ENCODE measurements at places on chromosomes 1 and 21.
A peak's percentile ranks its signal among the peaks of the same experiment; 100 is the strongest.

GRCh38 chr21:37675202-37675801 is 241.0 kb downstream of the KCNJ6 start:
- DNase-seq, result peak; percentile 48

GRCh38 chr1:107158991-107159390 is 18.2 kb downstream of the NTNG1 start:
- no peak for DNase-seq

GRCh38 chr1:232472485-232473041 is 157.4 kb downstream of the SIPA1L2 start:
- DNase-seq, result no peak

GRCh38 chr1:57423656-57424211 is at the start of gene DAB1:
Gene DAB1, minus strand, starts transcription at chr1:57424060. Its CDS starts 133,030 bp downstream, at chr1:57291030.
- no peak for DNase-seq

DNA sequence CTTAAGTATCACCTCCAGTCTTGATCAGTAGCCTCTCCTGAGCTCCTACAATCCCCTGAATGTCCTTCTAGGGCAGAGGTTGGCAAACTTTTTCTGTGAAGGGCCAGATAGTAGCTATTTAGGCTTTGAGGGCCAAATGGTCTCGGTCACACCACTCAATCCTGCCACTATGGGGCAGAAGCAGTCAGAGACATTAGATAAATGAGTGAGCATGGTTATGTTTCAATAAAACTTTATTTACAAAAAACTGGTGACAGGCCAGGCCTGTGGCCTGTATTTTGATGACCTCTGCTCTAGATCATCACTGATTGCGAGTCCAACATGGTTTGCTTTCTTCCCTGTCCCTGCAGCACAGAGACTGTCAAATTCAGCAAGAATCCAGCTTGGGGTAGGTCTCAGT is 36.3 kb downstream of the LRP8 start:
- no peak for DNase-seq

DNA sequence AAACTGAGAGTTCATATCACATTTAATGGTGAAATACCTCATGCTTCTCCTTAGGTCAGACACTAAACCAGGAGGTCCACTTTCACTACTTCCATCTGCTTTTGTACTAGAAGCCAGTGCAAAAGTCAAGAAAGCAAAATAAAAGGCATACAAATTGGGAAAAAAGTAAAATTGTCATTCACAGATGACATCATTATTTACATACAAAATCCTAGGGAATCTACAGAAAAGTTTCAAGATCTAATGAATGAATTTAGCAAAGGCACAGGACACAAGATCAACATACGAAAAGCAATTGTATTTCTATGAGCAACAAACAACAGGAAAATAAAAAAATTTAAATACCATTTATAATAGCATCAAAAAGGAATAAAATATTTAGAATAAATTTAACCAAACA is 41.5 kb downstream of the LYST start:
- DNase-seq, result no peak

GRCh38 chr1:168317309-168317708 is 36.6 kb downstream of the TBX19 start:
- DNase-seq, result no peak

GRCh38 chr21:25912402-25912746 is 177.6 kb downstream of the GABPA start:
- no peak for DNase-seq

GRCh38 chr21:41317063-41317392 is 427 bp downstream of the FAM3B start:
- no peak for DNase-seq

- no peak for DNase-seq
Observed at GRCh38 chr1:182833271-182833670, 5.9 kb upstream of the DHX9 start.

GRCh38 chr1:234476172-234476571 is 2.8 kb downstream of the TARBP1 start:
- DNase-seq, result no peak

DNA sequence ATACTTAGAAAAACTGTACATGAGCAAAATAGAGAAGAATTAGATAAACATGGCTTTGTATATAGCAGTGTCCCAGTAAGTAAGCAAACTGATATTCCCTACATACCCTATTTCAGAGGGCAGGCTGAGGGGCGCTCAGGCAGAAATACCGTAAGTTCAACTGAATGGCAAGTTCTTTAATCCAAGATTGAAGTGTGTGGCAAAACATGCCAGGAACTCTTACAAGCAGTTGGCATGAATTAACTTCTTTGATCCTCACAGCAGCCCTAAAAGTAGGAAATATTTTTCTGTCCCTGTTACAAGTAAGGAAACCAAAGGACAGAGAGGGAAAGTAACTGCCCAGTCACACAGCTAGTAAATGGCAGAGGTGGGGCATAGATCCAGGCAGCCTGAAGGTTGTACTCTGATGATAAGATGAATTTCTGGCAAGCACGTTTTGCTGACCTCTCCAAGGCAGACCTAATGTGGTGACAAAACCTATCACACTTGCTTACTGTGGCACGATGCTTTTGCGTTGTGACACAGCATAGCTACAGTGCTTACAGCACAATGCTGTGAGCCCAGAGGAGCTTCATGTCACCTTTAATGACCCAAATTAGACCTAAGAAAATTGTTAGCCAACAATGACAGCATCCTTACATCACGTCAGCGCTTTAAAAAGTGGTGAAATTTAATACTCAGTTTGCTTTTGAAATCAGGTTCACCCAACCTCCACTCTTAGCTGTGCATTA is 35.0 kb upstream of the THEM4 start:
- no peak for DNase-seq

- no peak for DNase-seq
Observed at GRCh38 chr1:169338617-169339016, 29.0 kb downstream of the NME7 start.

DNA sequence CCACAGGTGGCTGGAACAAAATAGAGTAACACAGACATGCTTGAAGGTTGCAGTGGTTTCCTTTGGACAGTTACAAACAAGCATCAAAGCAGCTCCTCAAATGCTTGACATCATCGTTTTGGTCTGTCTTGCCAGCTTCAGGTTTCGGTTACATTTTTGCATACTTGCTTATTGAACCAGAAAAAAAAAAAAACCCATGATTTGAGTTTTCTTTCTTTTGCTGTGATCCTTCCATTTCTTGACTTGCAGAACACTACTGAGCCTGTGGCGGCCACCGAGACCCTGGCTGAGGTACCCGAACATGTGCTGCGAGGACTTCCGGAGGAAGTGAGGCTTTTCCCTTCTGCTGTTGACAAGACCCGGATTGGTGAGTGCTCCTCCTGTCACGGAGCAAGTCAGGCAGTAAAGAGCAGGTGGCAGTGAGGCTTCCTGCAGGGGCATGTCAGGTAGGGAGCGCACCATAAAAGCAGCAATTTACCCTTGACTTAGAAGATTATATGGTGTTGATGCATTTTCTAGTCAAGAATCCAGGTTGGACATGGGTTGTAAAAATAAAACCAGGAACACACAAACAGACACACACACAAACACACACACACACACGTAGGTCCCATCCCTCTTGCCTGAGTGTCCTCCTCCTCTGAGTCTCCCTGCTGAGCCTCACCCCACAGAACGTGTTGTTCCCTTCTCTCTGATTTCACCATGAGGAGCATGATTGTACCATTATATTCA is 30.9 kb downstream of the PRDM2 start:
- peak; percentile 70 for DNase-seq

DNA sequence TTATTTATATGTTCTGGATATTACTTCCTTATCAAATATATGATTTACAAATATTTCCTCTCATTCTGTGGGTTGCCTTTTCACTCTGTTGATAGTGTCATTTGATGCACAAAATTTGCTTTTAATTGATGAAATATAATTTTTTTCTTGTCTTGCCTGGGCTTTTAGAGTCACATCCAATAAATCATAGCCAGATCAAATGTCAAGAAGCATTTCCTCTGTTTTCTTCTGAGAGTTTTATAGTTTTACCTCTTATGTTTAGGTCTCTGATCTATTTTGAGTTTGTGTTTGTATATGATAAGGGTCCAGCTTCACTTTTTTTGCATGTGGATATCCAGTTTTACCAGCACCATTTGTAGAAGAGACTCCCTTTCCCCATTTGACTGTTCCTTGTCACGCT is 29.5 kb downstream of the CD46 start:
- DNase-seq, result no peak

DNA sequence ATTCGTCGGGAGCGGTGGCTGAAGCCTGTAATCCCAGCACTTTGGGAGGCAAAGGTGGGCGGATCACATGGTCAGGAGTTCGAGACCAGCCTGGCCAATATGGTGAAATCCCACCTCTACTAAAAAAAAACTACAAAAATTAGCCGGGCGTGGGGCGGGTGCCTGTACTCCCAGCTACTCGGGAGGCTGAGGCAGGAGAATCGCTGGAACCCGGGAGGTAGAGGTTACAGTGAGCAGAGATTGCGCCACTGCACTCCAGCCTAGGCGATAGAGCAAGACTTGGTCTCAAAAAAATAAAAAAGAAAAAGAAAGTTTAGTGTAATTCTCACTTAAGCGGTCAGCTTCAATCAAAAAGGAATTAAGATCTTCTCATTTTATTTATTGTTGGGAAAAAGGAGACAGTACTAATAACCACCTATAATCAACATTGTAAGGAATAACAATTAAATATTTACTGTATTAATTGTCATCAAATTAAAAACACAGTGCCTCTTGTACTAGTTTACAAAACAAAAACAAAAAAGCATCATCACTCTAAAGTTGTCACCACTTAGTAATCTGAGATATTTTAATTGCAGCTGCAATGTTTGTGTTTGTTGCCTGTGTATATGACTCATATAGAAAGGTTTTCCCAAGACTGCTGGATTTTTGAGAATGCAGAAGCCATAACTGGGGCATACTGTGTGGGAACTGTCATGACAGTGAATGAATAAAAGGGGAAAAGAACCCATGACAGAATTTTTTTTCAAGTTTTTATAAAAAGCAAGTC is 3.7 kb downstream of the FBXO42 start:
- no peak for DNase-seq

- DNase-seq, result no peak
Observed at GRCh38 chr1:220315070-220315839, 43.0 kb upstream of the RAB3GAP2 start.

DNA sequence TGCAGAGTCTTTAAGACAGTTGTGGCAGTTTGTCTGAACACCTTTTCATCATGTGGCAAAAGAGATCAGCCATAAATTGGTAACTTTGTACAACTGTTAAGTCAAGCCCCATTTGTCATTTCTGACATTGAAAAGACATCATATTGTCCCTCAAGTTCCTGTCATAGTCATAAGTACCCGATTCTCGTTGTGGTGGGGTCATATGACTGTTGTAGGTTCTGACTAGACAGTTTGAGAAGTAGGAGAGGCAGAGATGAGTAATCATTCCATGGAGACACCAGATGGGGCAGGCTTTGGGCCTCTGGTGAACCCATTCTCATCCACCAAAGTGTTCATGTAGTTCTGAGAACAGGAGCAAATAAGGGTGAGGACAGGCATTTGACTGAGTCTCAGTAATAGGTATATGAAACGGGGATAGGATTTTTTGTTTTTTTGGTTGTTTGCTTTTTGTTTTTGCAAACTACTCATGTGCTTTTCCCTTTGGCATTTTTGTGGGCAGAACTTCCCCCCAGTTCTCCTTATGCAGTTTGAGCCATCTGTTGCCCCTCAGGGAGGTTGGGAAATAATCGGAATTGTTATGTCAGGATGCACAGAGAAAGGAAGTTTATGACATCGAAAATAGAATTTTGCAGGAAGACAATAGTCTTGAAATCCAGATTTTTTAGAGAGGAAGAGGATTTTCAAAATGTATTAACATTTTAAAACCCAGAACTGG is 86.9 kb upstream of the KCNE2 start:
- no peak for DNase-seq

DNA sequence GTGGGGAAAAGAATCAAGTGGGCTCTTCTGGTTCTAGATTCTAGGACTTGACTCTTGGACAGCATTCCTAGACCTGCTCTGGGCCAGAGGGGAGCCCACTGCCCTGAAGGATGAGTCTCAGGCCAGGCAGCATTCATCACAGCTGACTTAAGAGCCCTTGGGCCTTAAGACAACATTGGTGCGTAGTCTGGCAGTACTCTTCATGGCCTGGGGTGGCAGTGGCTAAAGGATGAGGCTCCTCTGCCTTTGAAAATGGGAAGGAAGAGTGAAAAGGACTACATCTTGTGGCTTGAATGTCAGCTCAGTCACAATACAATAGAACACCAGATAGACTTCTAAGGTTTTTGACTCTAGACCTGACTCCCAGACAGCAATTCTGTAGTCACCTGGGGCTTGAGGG is 1415.1 kb upstream of the PRMT6 start:
- DNase-seq, result no peak

DNA sequence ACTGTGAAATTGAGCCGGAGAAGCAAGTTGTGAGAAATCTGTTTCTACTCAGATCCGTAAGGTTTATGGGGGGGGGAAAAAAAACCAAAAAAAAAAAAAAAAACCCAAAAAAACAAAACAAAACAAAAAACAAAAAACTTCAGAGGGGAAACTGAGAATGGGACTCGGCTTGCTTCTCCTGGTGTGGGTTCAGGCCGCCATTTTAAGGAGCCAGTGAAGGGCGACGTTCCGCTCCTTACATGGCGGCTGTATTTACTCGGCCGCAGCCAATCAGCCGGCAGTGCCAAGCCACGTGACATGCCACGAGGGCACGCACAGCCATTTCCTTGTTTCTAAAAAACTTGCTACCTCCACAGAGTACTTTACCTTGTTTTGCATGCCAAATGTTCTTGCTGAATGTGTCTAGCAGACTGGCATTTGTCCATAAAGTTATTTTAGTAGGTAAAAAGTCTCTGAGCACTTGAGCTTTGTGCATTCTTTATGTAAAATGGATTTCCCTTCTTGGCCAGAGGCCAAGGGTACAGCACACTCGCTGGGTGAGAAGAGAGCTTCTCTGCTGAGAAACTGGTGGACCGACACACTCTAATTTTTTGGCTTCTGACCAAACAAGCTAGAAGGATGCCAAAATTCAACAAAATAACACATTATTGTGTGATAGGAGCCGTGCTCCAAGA is 101.8 kb downstream of the NFIA start:
- no peak for DNase-seq

- DNase-seq, result no peak
Observed at GRCh38 chr1:193062698-193063463, 3.5 kb downstream of the RO60 start.

- DNase-seq, result no peak
Observed at GRCh38 chr1:238476841-238477240, 586.1 kb upstream of the ZP4 start.

DNA sequence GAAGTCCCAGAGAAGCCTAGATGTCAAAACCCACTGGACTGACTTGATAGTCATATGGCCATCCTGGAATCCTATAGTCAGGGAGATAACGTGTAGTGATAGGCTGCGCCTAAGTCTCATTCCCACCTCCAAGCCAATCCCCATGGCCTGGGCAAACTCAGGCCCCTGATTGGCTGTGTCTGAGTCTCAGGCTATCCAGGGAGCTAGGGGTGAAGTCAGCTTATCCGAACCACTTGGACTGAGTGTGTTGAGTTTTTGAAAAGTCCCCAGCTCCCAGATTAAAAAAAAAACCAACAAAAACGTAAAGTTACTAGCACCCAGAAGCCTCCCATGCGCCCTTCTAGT is 51.6 kb downstream of the PIK3CD start:
- DNase-seq, result no peak

GRCh38 chr1:247204177-247204647 is 32.4 kb upstream of the ZNF124 start:
- no peak for DNase-seq

- DNase-seq, result no peak
Observed at GRCh38 chr1:26015358-26015757, 6.2 kb upstream of the EXTL1 start.

Data from stimulated activated CD8-positive, alpha-beta memory T cell treated with anti-CD3 and anti-CD28 coated beads, Interleukin-4, amount 100 ng/mL, for 24 hours (primary cell).